ENCODE measurements at places on chromosomes 1 and 21.

DNA sequence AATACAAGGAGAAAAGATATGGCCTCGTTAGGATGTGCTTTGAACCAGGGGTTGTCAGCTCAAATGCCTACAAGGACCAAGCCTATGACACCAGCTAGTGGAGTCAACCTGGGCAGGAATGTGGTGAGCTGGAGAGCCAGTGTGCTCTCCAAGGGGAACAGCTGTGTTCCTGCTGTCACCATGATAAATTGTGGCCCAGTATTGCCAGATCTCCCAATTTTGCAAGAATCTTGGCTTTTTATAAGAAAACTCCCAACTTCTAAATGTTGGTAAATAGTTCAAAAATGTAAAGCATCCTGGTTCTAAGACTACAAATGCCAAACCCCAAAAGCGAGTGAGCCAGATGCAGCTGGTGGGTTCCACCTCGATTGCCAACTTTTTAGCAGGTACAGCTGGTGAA is 391.1 kb downstream of the PLPP3 start:
- DNase-seq: peak; percentile 12

DNA sequence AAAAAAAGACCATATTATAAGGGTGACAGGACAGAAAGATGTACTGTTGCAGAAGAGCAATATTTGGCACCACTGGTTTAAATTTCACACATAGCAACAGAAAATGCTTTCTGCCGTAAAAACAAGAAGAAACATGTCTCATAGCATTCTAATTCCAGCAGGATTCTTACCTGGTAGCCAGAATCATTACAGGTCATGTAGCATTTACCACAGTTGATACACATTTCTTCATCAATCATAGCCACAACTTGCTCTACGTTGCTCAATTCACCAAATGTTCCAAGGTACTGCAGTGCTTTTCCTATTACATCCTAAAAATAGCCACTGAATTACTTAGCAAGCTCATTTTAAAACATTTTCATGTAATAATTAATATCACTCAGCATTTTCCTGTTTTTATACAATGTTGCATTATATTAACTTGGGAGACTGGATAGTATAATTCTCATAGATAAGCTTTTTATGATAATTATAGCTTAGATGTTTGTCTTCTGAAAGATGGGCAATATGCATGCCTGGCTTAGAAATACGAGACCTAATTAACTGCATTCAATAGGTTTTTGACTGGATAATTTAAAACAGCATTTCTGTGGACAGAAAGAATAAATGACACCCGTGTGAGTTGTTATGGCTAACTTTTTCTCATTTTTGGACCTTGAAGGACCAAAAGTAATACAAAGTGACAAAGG is 360.7 kb downstream of the PTBP2 start:
- DNase-seq: no peak

- peak; percentile 58 for DNase-seq
These were observed 52.2 kb upstream of the ROR1 start for GRCh38 chr1:63721531-63722189.

- DNase-seq: no peak
These were observed 216.5 kb downstream of the URB2 start for GRCh38 chr1:229842302-229843255.

GRCh38 chr1:242224461-242224860 is 225.6 kb upstream of the MAP1LC3C start:
- no peak for DNase-seq

DNA sequence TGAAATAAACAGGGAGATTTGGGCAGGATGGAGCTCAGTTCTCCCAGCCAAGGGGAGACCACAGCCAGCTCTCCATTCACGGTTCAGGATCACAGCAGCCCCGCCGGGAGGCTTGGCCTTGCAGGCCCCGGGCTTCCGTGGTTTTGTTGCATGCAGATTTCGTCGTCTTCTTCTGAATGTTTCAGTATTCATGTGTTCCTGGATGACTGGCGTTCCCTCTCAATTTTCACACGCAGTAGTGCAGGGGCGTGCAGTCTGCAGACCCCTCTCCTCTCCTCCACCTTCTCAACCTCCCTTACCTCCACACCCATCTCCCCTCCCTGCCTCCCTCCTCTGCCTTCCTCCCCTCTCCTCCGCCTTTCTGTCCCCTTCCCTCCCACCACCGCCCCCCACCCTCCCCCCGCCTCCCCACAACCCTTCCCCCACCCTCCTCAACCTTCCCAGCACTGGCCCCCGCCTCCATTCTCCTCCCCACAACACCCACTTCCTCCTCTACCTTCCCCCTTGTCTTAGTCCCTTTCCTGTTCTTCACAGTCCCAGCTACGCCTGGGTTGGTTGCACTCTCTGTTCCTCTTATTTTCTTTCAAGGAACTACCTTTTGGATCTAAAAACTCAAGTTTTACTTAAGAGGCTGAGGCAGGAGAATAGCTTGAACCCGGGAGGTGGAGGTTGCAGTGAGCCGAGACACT is 8.4 kb upstream of the SLC19A1 start:
- no peak for DNase-seq

- no peak for DNase-seq
These were observed 16.6 kb upstream of the TINAGL1 start for GRCh38 chr1:31559715-31560114.

DNA sequence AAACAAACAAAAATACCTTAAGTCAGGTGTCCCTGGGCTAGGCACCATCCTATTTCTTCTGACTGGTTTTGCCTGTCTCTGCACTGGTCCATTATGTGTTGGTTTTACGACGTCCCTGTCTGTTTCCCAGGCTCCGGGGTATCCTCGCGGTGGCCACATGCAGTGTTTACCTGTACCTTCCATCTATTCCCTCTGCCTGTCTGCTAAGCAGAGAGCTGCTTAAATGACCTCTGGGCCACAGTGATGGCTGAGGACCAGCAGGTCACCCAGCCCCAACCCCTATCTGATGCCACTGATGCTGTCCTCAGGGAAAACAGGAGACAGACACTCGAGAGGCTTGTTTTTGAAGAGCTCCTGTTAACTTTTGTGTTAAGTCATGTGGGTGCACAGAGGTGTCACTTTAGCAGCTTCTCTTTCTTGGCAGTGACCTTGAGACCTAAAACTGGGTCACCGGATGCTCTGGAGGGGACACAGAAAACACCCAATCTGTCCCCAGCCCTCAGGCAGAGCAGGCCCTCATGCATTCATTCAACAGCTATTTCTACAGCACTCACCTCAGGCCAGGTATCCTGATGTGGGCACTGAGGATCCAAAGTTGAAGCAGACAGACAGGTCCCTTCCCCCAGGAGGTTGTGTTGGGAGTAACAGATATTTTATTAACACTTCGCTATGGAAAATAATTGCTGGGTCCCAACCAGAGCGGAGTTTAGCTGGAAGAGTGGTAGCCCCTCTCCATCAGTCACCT is 4.4 kb upstream of the EFHD2 start:
- no peak for DNase-seq

- DNase-seq: no peak
These were observed 2.5 kb upstream of the OLIG1 start for GRCh38 chr21:33067457-33067856.

GRCh38 chr1:112460615-112461014 is 48.1 kb upstream of the WNT2B start:
- no peak for DNase-seq

GRCh38 chr1:29743264-29743663 is 506.9 kb downstream of the PTPRU start:
- DNase-seq: peak; percentile 53
